ENCODE measurements at places on chromosomes 3 and 15. TPM values are rescaled to one million over a fixed set of nuclear protein-coding genes. Genes with fewer than 3 reads are reported as not detected.

ISLR gene
- not detected for total RNA-seq

ACOX2 gene
- 0.41 TPM for total RNA-seq

GAP43 gene
- total RNA-seq = not detected

SHF gene
- 2.0 TPM for total RNA-seq

BUB1B gene
- total RNA-seq = 91.0 TPM

EOMES gene
- total RNA-seq = not detected

GASK1A gene
- not detected for total RNA-seq

PDZRN3 gene
- 0.68 TPM for total RNA-seq

TEX55 gene
- total RNA-seq = not detected

ERICH6 gene
- not detected for total RNA-seq

FAM107A gene
- not detected for total RNA-seq

DNA sequence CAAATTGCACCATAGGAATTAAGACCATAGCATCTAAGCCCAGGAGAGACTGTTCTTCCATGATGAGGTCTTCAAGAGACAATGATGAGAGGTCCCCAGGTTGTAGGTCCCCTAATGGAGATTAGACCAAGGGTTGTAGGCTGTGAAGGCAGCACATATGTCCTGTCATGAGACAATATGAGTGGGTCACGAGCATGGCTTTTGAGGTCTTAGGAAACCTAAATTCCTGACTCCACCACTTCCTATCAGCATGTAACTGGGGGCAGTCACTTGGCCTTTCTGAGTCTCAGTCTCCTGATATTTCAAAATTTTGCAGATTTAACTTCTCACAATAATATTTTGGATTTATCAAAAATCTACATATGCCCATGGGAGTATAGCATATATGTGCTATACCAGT, 31.3 kb downstream of the STAC start:
- no peak overlapping the region for H3K4me3 ChIP-seq
- no peaks in the 10 kb centered on the region for H3K4me1 ChIP-seq
- H3K36me3 ChIP-seq = no peaks in the 10 kb centered on the region
- H3K27me3 ChIP-seq = no peaks in the 10 kb centered on the region
- H3K27ac ChIP-seq = no peak overlapping the region

DNA sequence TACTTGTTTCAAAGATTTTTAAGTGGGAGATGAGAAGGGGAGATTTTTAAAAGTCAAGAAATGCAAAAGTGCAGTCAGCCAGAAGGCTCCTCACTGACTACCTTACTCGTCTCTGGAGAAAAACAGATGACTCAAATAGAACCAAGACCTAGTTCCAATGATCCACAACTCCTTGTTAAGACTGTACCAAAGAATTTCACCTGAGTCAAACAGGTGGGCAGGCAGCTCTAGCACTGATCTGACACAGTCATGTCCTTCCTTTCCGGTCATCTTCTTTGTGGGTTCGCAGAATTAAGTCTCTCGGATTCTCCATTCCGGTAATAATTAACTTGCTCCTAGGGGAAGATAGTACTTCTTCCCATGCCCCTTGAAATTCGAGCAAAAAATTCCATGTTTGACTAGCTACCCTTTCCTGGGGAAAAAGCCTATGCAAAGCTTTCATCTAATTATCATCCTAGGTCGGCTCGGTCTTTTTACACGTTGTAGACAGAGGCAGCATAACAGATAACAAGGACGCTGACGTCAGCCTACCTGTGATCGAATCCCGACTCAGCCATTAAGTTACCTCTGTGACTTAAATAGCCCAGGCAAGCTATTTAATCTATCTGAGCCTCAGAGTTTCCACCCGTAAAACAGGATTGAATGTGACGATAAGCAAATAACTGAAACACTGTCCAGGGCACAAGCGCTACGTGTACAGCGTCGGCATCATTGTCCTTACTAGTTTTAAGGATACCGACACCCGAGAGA, 758 bp downstream of the SELENOK start:
- H3K4me3 ChIP-seq = peak overlapping the region; percentile 86
- no peak for DNase-seq
- H3K27me3 ChIP-seq = no peaks in the 10 kb centered on the region
- H3K36me3 ChIP-seq = peaks cover 26% of the 10 kb centered on the region
- peak overlapping the region; percentile 72 for H3K27ac ChIP-seq

- no peak overlapping the region for H3K27ac ChIP-seq
- H3K27me3 ChIP-seq = no peaks in the 10 kb centered on the region
- no peaks in the 10 kb centered on the region for H3K36me3 ChIP-seq
- peaks cover 34% of the 10 kb centered on the region for H3K4me1 ChIP-seq
- peak; percentile 84 for DNase-seq
- H3K4me3 ChIP-seq = peak overlapping the region; percentile 37
These were observed 13.0 kb downstream of the ZFAND6 start for GRCh38 chr15:80072285-80072994.

GRCh38 chr15:22810853-22811338, 24.5 kb downstream of the NIPA1 start:
- DNase-seq = no peak
- no peaks in the 10 kb centered on the region for H3K27me3 ChIP-seq
- H3K4me3 ChIP-seq = no peak overlapping the region
- peaks cover 5% of the 10 kb centered on the region for H3K4me1 ChIP-seq

GRCh38 chr15:66685638-66686150, 16.3 kb upstream of the SMAD6 start:
- 0 out of 2 replicates have a peak, but pooled peaks cover 7% of the 10 kb centered on the region for H3K4me1 ChIP-seq
- no peaks in the 10 kb centered on the region for H3K36me3 ChIP-seq
- DNase-seq = no peak
- H3K27ac ChIP-seq = no peak overlapping the region
- H3K27me3 ChIP-seq = no peaks in the 10 kb centered on the region

- no peaks in the 10 kb centered on the region for H3K27me3 ChIP-seq
- H3K36me3 ChIP-seq = no peaks in the 10 kb centered on the region
- DNase-seq = no peak
- H3K4me3 ChIP-seq = no peak overlapping the region
- H3K27ac ChIP-seq = no peak overlapping the region
- H3K4me1 ChIP-seq = no peaks in the 10 kb centered on the region
These were observed 118.0 kb downstream of the IQCH start for GRCh38 chr15:67372543-67372942.

DNA sequence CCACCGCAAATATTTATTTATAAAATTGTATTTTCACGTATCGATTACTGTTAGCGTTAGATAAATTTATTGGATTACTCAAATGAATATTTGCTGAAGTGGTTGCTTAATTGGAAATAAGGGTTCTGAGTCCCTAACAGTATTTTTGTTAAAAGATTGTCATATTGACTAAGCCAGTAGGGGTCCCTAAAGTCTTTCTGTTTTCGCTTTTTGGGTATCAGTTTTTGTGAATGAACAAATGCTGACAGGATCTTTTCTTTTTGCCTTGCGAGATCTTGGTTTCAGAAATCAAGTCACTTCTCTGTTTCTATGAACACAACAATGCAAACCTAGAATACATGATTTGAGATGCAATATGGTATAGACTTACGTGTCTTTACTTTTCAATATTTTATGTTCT, 7.1 kb downstream of the RAD51 start:
- H3K4me1 ChIP-seq = no peaks in the 10 kb centered on the region
- DNase-seq = no peak
- no peak overlapping the region for H3K4me3 ChIP-seq
- no peaks in the 10 kb centered on the region for H3K27me3 ChIP-seq
- H3K27ac ChIP-seq = no peak overlapping the region

GRCh38 chr3:31546162-31546561, 13.4 kb downstream of the STT3B start:
- no peaks in the 10 kb centered on the region for H3K36me3 ChIP-seq
- H3K27ac ChIP-seq = no peak overlapping the region
- H3K4me1 ChIP-seq = no peaks in the 10 kb centered on the region
- DNase-seq = no peak
- H3K27me3 ChIP-seq = no peaks in the 10 kb centered on the region
- H3K4me3 ChIP-seq = no peak overlapping the region

GRCh38 chr3:17795711-17796110, 53.3 kb upstream of the TBC1D5 start:
- H3K4me3 ChIP-seq = no peak overlapping the region
- peaks cover 10% of the 10 kb centered on the region for H3K4me1 ChIP-seq
- H3K27ac ChIP-seq = no peak overlapping the region
- no peaks in the 10 kb centered on the region for H3K36me3 ChIP-seq
- DNase-seq = no peak

- H3K27ac ChIP-seq = no peak overlapping the region
- no peak overlapping the region for H3K4me3 ChIP-seq
- no peaks in the 10 kb centered on the region for H3K27me3 ChIP-seq
- DNase-seq = no peak
- peaks cover 10% of the 10 kb centered on the region for H3K36me3 ChIP-seq
These were observed 77.4 kb downstream of the VPS8 start for GRCh38 chr3:184889312-184889904.

GRCh38 chr3:122146466-122146865, 37.0 kb upstream of the CASR start:
- no peaks in the 10 kb centered on the region for H3K4me1 ChIP-seq
- H3K27me3 ChIP-seq = no peaks in the 10 kb centered on the region
- H3K36me3 ChIP-seq = no peaks in the 10 kb centered on the region
- no peak for DNase-seq
- H3K4me3 ChIP-seq = no peak overlapping the region

DNA sequence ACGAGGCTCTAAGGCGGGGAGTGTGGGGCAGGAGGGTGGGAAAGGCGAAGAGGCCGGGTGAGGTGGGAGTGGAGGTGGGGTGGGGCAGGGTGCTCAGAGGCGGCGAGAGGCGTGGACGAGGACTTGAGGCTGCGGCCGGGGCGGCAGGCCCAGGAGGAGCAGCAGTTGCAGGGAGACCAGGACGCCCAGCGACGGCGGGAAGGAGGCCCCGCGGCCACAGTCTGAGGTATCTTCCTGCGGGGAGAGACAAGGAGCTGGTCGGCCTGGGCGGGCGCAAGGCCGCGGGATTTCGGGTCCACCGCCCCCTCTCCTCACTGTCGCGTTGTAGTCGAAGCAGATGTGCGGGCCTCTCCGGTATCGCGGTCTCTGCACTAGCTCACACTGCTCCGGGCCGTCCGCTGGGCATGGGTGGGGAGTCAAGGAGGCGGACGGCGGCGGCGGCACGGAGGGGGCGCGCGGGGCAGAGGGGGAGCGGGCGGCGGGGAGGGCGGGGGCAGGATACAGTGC, 5.3 kb upstream of the TMEM115 start:
- no peak overlapping the region for H3K4me3 ChIP-seq
- peaks cover 6% of the 10 kb centered on the region for H3K27me3 ChIP-seq
- H3K27ac ChIP-seq = no peak overlapping the region

DNA sequence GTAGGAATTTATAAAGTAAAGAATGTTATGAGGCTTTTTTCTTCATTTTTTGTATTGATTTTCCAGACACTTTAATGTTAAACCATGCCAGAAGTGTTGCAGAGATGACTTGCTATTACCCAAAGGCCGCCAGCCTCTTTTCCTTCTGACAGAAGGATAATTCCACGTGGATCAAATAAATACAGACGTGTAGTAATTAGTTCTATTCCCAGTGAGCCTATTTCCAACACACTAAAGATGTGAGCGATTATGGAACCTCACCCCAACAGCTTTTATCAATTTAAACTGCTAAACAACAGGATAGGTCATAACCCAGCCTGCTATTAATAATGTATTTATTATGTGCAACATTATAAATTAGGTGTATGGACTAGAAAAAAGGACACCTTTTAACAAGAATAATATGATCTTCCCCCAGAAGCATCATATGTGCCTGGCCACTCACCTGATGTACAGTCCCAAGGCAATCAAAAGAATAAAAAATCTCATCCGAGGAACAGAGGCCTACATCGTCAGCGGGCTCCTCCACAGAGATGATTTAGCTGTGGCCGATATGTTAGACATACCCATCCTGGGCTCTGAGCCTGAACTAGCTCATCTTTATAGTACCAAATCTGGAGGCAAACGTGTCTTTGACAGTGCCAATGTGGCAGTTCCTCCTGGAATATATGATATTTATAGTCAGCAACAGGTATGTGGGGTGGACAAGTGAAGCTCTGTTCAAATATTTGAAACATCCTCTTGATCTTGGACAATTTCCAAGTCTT, 125.9 kb upstream of the C15orf61 start:
- no peaks in the 10 kb centered on the region for H3K27me3 ChIP-seq
- no peaks in the 10 kb centered on the region for H3K36me3 ChIP-seq
- no peak for DNase-seq
- H3K27ac ChIP-seq = no peak overlapping the region

DNA sequence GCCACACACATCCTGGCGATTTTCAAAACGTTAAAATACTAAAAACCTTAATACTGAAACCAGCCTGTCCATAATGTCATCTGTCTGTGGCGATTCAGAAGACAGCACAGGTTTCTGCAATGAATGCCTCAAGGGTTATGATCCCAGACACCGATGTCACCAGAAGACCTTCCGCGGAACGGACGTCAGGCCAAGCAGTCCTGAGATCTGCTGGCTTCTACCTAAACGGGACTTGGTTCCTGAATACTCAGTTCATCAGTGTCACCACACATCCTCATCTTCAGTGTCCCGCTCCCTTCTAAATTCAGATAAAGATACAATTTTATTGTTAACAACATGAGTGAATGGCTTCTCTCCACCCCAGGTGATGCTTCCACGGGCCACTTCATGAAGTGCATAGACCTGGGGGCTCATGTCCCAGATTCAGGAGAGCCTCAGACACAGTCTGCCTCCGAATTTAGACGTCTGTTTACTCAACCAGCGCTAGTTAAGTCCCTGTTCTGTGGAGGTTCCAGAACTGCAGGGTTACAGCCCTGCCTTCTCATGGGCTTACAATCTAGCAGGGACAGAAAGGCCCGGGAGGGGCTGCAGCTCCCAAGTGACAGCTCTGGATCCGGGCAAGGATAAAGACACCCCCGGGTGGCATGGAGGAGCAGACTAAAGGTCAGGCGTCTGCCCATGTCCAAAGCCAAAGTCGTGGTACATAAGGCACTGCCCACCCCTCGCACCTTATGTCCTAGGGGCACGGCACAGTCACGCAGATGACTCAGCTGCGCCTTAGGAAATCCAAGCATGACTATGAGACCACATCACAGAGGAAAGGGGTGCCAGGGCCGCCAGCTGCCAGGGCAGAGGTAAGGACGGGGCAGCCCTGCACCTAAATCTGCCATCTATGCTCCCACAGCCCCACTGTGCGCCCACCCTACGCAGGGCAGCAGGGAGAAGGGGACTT, 75.9 kb downstream of the VGLL4 start:
- H3K27me3 ChIP-seq = no peaks in the 10 kb centered on the region
- H3K4me1 ChIP-seq = peaks cover 49% of the 10 kb centered on the region
- peaks cover 53% of the 10 kb centered on the region for H3K36me3 ChIP-seq
- peak overlapping the region; percentile 21 for H3K4me3 ChIP-seq

GRCh38 chr3:114632757-114633424, 339.1 kb downstream of the TIGIT start:
- no peaks in the 10 kb centered on the region for H3K27me3 ChIP-seq
- no peaks in the 10 kb centered on the region for H3K36me3 ChIP-seq
- H3K27ac ChIP-seq = no peak overlapping the region
- DNase-seq = no peak
- H3K4me3 ChIP-seq = no peak overlapping the region
- H3K4me1 ChIP-seq = no peaks in the 10 kb centered on the region

GRCh38 chr3:190024912-190025311, 95.8 kb downstream of the P3H2 start:
- no peak overlapping the region for H3K4me3 ChIP-seq
- no peak for DNase-seq
- no peaks in the 10 kb centered on the region for H3K36me3 ChIP-seq
- H3K4me1 ChIP-seq = peaks cover 35% of the 10 kb centered on the region
- no peaks in the 10 kb centered on the region for H3K27me3 ChIP-seq
- H3K27ac ChIP-seq = peak overlapping the region; percentile 59

Data from SJSA1 (cell line).